ENCODE measurements at places on chromosomes 2 and 18.
A peak's percentile ranks its signal among the peaks of the same experiment; 100 is the strongest.

GRCh38 chr2:159155320-159155719 lies 131.2 kb downstream of the WDSUB1 start:
- peak overlapping the region; percentile 31 for H3K4me3 ChIP-seq
- peak; percentile 74 for DNase-seq
- H3K36me3 ChIP-seq: no peaks in the 10 kb centered on the region

- H3K4me1 ChIP-seq: no peaks in the 10 kb centered on the region
- no peak overlapping the region for H3K27ac ChIP-seq
- H3K4me3 ChIP-seq: no peak overlapping the region
- H3K36me3 ChIP-seq: no peaks in the 10 kb centered on the region
- H3K27me3 ChIP-seq: no peaks in the 10 kb centered on the region
Observed at GRCh38 chr18:5619376-5619775, 75.6 kb upstream of the EPB41L3 start.

DNA sequence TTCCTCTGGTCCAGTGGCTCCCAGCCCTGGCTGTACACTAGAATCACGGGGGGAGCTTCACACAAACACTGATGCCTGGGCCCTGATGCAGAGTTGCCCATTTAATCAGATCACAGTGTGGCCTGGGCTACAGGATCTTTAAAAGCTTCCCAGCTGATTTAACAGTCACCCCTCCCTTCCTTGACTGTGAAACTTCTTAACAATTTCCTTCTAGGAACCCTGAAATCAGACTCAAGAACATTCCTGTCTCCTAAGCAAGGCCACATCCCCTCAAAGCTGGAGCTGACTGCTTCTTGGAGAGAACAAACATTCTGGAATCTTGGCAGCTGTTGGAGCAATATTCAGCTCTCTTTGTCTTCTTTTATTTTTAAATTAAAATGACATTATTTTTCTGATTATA lies 88.7 kb downstream of the ADD2 start:
- no peaks in the 10 kb centered on the region for H3K4me1 ChIP-seq
- no peaks in the 10 kb centered on the region for H3K36me3 ChIP-seq
- no peak overlapping the region for H3K4me3 ChIP-seq
- no peak for DNase-seq
- H3K27me3 ChIP-seq: no peaks in the 10 kb centered on the region

GRCh38 chr2:174593574-174594203 lies 3.9 kb downstream of the WIPF1 start:
- H3K27me3 ChIP-seq: no peaks in the 10 kb centered on the region
- H3K4me1 ChIP-seq: peaks cover 14% of the 10 kb centered on the region
- H3K4me3 ChIP-seq: peak overlapping the region; percentile 5
- H3K27ac ChIP-seq: peak overlapping the region; percentile 81
- H3K36me3 ChIP-seq: no peaks in the 10 kb centered on the region

DNA sequence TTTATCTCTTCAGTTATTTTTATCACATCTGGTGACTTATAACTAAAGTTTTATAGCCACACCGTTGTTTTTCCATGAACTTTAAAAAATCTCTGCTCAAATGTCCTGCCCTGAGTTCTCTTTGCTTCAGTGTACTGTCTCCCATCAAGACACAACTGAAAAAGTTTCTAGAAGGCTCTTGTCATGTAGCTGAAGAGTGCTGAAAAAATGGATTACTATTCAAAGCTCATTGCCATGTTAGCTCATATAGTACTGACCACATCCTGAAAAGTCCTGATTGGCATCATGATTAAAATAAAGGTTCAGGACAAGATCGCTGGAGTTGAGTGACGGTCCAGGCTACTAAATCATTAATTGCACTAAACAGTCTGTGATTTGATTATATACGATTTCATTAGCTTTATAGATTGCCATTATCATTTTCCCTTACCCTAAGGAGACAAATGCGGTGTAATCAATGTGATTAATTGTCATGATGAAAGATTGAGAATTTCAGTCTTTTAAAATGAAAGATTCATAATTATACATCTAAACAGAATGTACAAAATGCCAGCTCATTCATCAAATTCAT lies 62.2 kb downstream of the MFSD6 start:
- H3K27ac ChIP-seq: peak overlapping the region; percentile 85
- H3K4me1 ChIP-seq: peaks cover 42% of the 10 kb centered on the region
- H3K4me3 ChIP-seq: no peak overlapping the region
- DNase-seq: no peak
- H3K36me3 ChIP-seq: no peaks in the 10 kb centered on the region
